ENCODE measurements at places on chromosomes 7 and 10.

- DNase-seq, result no peak
- H3K27ac ChIP-seq, result no peak overlapping the region
- no peak overlapping the region for H3K4me3 ChIP-seq
- H3K27me3 ChIP-seq, result peaks cover 14% of the 10 kb centered on the region
- H3K36me3 ChIP-seq, result no peaks in the 10 kb centered on the region
Measured at GRCh38 chr7:139784648-139785047, 6.8 kb upstream of the HIPK2 start.

DNA sequence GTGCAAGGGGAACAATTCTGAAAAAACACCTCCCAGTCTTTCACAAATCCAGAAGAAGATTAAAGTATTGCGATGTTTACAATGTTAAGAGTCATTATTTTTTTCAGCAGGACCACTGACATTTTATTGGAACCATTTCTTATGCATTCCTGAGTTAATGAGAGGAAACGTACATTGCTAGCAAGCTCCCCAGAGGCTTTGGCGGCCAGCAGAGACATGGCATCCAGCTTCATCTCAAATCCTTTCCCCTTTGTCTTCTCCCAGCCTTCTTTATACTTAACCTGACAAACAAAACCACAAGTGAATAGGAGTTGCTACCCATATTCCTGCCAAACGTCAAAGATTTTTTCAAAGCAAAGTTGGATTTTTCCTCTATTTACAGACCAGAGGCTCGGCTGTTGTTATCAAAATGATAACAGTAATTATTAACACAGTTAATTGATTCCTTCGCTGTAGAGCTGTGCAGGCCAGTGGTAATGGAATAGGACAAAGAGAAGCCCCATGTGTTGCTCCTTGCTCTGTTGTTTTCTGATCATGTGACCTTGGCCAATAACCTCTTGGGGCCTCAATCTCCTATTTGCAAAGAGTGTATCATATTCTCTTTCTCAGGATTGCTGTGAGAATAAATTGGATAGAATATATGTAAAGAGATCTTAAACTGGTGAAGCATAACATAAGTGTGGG is 32.0 kb downstream of the NRAP start:
- H3K4me3 ChIP-seq, result no peak overlapping the region
- no peaks in the 10 kb centered on the region for H3K36me3 ChIP-seq
- no peak overlapping the region for H3K27ac ChIP-seq
- H3K27me3 ChIP-seq, result no peaks in the 10 kb centered on the region

GRCh38 chr7:156772725-156773124 is 120.3 kb downstream of the LMBR1 start:
- H3K4me1 ChIP-seq, result peaks cover 53% of the 10 kb centered on the region
- no peaks in the 10 kb centered on the region for H3K27me3 ChIP-seq
- DNase-seq, result no peak

DNA sequence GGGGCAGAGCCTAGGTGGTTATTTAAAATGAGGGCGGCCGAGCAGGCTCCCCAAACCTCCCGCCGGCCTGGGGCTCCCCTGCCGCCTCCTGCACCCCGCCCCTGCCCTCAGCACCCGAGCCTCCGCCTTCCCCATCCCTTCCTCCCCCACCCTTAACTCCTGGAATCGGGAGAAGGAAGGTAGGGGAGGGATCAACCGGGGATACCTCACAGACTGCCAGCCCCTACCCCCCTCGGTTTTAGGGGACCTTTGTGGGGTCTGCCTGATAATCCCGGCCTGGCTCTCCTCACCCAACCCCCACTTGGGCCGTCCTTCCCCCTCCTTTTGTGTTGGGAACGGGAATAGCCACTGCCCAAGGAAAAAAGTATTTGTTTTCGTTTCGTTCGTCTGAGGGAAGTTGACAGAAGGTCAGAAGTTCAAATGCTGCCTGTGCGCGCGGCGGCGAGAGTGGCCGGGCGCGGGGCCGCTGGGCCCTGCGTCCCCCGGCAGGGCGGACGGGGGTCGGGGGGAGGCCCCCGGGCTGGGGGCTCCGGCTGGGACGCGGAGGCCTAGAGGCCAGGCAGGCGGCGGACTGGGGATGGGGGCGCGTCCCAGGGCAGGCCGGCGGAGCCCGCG is 2.8 kb downstream of the SHH start:
- H3K36me3 ChIP-seq, result no peaks in the 10 kb centered on the region
- H3K27ac ChIP-seq, result peak overlapping the region; percentile 46
- DNase-seq, result no peak

GRCh38 chr7:111801277-111801676 is 239.0 kb upstream of the IMMP2L start:
- H3K4me1 ChIP-seq, result no peaks in the 10 kb centered on the region
- no peak overlapping the region for H3K27ac ChIP-seq
- H3K36me3 ChIP-seq, result no peaks in the 10 kb centered on the region
- H3K27me3 ChIP-seq, result no peaks in the 10 kb centered on the region
- DNase-seq, result no peak

DNA sequence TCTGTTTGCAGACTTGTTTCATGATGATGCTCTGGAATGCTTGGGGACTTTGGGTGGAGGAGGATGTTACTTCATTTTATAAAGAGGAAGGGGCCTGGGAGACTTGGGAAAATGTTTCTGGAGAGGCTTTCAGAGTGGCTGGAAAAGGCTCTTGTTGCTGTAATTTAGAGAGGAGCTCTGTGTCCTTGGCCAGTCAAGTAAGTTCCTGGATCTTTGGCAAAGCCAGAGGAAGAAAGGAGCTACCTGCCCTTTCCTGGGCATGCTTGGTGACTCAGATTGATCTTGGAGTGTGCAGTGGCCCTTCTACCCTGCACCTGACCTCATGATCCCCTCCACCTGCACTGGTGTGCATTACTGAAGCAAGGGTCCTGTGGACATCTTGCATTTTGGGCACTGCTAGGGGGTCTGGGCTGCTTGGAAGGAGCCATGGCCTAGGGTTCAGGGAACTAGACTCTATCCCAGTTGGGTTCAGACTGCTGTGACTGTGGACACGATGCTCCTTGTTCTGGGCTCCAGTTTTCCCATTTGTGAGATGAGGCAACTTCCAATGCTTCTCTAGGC is 56.1 kb downstream of the ADCYAP1R1 start:
- no peak overlapping the region for H3K27ac ChIP-seq
- DNase-seq, result no peak
- no peaks in the 10 kb centered on the region for H3K36me3 ChIP-seq

GRCh38 chr7:126443951-126444350 is 808.8 kb downstream of the GRM8 start:
- no peaks in the 10 kb centered on the region for H3K4me1 ChIP-seq
- H3K27me3 ChIP-seq, result no peaks in the 10 kb centered on the region
- no peaks in the 10 kb centered on the region for H3K36me3 ChIP-seq
- no peak overlapping the region for H3K27ac ChIP-seq
- DNase-seq, result no peak
- no peak overlapping the region for H3K4me3 ChIP-seq

DNA sequence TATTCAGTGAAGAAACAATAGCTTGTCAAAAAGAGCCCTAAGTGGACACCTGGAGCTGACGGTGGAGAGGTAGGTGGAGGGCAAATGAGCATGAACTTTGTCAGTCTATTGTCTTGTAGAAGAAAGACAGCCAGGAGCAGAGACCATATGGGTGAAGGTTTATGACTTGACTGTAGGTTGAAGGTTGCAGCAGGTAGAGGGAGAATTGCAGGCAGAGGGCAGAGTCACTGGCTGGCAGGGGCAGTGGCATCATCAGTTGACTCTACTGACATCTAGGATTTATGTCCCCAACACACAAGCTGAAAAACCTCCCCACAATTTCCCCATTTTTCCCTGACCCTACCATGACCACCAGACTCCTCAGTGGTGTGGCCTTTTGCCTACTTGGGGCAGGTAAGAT is 243.6 kb upstream of the PRSS58 start:
- H3K27me3 ChIP-seq, result peaks cover 14% of the 10 kb centered on the region
- peaks cover 13% of the 10 kb centered on the region for H3K4me1 ChIP-seq
- no peak for DNase-seq
- no peak overlapping the region for H3K27ac ChIP-seq
- no peak overlapping the region for H3K4me3 ChIP-seq

- no peaks in the 10 kb centered on the region for H3K36me3 ChIP-seq
- H3K4me1 ChIP-seq, result no peaks in the 10 kb centered on the region
- no peak overlapping the region for H3K4me3 ChIP-seq
- no peaks in the 10 kb centered on the region for H3K27me3 ChIP-seq
- no peak overlapping the region for H3K27ac ChIP-seq
Measured at GRCh38 chr10:75827587-75828021, 396.2 kb downstream of the LRMDA start.

- no peak overlapping the region for H3K27ac ChIP-seq
- no peaks in the 10 kb centered on the region for H3K36me3 ChIP-seq
- no peak for DNase-seq
- H3K4me1 ChIP-seq, result peaks cover 21% of the 10 kb centered on the region
- H3K4me3 ChIP-seq, result peak overlapping the region; percentile 62
- H3K27me3 ChIP-seq, result peaks cover 69% of the 10 kb centered on the region
Measured at GRCh38 chr10:92688573-92688926, 1.2 kb upstream of the HHEX start.

- no peaks in the 10 kb centered on the region for H3K4me1 ChIP-seq
- H3K36me3 ChIP-seq, result no peaks in the 10 kb centered on the region
- no peaks in the 10 kb centered on the region for H3K27me3 ChIP-seq
- H3K4me3 ChIP-seq, result no peak overlapping the region
- no peak overlapping the region for H3K27ac ChIP-seq
Measured at GRCh38 chr10:83945982-83946718, 193.2 kb upstream of the GHITM start.

DNA sequence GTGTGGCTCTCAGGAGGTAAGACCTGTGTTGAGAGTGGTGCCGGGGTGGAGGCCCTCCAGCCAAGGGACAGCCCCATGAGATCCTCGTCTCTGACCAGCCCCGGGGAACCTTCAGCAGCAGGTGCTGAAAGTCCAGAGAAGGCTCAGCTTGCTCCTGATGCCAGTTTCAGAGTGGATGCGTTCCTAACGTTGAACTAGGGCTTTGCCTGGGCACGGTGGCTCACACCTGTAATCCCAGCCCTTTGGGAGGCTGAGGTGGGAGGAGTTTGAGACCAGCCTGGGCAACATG is 45.7 kb downstream of the BAIAP2L1 start:
- no peak for DNase-seq
- H3K4me1 ChIP-seq, result no peaks in the 10 kb centered on the region
- H3K27ac ChIP-seq, result no peak overlapping the region
- no peak overlapping the region for H3K4me3 ChIP-seq
- H3K36me3 ChIP-seq, result no peaks in the 10 kb centered on the region
- no peaks in the 10 kb centered on the region for H3K27me3 ChIP-seq

DNA sequence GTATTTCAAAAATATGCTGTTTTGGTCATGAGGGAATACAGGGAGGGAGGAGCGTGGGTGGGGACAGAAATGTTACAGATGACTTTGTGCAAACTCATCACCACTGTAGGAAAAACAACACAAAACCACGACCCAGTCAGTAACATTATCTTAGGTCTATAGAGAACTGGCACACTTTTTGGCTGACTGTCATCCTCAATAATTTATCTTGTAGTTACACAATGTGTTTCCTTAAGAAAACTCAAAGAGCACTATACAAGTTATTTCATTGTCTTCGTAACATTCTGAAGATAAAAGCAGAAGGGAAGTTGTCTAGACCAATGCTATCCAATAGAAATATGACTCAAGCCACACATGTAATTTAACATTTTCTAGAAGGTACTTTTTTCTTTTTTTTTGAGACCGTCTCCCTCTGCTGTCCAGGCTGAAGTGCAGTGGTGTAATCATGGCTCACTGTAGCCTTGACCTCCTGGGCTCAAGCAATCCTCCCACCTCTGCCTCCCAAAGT is 16.9 kb upstream of the CDK14 start:
- H3K4me3 ChIP-seq, result no peak overlapping the region
- no peaks in the 10 kb centered on the region for H3K27me3 ChIP-seq
- no peak for DNase-seq
- H3K27ac ChIP-seq, result no peak overlapping the region

- H3K36me3 ChIP-seq, result peaks cover 90% of the 10 kb centered on the region
- DNase-seq, result no peak
- no peaks in the 10 kb centered on the region for H3K27me3 ChIP-seq
- peak overlapping the region; percentile 45 for H3K27ac ChIP-seq
Measured at GRCh38 chr10:28554952-28555351, 22.0 kb downstream of the WAC start.

DNA sequence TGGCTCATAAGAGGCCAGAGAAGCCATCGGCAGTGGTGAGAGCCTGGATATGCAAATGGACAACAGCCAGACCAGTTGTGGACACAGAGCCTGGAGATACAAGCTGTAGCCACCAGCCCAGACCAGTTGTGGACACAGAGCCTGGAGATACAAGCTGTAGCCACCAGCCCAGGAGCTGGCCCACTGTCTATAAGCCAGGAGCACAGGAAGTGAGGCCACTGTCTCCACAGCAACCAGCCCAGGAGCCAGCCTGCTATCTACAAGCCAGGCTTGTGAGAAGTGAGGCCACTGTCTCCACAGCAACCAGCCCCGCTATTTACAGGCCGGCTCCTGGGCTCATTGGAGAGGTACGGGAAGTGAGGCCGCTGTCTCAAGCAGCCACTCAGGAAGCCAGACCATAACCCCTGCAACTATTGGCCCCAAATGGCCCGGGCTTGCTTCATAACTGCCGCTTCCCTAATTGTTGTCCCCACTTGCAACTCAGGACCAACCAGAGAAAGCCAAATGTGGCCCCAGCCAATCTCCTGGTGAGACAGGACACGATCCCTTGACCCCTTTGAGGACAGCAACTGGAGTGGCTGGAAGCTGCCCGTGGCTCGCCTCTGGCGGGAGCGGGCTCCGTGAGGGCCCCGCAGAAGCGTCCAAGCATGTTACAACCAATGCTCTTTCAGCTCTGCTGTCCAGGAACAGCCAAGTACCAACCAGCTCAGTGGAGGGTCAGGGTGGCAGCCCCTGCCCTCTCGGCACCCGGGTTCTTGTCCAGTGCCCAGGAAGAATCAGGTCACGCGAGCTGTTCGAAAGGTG is 44.1 kb upstream of the CNPY1 start:
- peak; percentile 22 for DNase-seq
- no peaks in the 10 kb centered on the region for H3K36me3 ChIP-seq
- peaks cover 3% of the 10 kb centered on the region for H3K4me1 ChIP-seq
- peaks cover 17% of the 10 kb centered on the region for H3K27me3 ChIP-seq
- H3K27ac ChIP-seq, result no peak overlapping the region
- H3K4me3 ChIP-seq, result no peak overlapping the region

GRCh38 chr7:70700941-70701425 is 431.0 kb upstream of the GALNT17 start:
- H3K27ac ChIP-seq, result no peak overlapping the region
- H3K4me1 ChIP-seq, result peaks cover under 1% of the 10 kb centered on the region
- peaks cover 25% of the 10 kb centered on the region for H3K27me3 ChIP-seq
- no peaks in the 10 kb centered on the region for H3K36me3 ChIP-seq
